ENCODE measurements at places on chromosomes 2 and 18.
A peak's percentile ranks its signal among the peaks of the same experiment; 100 is the strongest.

DNA sequence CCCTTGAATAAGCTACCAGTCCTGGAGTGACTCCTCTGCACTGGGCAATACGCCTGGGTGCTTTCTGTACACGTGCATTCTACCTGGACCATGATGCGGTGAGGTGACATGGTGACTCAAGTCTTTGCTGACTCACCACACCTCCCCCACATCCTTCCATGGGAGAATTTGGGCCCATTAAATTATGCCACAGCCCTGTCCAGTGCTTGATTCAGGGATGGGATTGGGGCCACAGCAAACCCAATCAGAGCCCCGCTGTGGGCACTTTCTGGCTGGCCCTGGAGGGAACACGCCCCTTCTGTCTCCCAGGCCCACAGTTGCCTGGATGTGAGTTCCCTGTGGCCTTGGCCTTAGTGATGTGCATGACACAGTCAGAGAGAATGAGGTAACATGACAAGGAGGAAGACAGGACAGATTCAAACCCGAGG, 86.9 kb downstream of the LRRC30 start:
- DNase-seq, result no peak

DNA sequence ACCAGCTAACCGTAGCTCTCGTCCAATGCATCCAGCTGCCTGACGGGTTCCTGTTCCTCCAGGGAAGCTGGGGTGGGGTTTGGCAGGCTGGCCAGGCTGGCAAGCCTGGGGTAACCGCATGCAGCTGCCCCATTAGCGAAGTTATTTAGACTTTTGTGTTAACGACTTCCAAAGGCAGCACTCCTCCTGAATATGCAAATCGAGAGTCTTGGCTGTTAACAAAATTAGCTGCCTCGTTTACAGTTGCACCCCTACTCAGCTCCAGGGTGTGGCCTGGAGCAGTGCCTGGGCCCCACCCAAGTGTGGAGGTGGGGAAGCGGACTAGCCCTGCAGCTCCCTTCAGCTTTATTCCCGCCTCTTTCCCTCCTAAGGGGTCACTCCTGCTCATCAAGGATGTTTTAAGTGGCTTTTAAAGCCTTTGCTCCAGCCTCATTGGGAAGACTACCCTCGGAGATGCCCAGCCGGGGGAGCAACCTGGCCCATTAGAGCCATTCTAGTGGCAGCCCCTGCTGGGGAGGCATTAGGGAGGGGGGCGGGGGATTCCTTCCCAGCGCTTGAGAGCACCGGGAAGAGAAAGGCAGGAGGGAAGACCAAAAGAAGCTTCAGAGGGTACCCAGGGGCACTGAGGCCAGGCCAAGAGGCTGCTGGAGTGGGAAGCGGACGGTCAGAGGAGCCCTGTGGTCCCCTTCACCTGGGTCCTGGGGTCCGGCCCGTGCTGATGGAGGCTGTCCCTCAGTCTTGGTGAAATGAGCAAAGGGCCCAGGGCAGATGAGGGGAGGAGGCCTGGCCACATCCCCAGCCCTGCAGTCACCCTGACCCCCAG, 204.1 kb downstream of the CELF4 start:
- DNase-seq, result no peak

DNA sequence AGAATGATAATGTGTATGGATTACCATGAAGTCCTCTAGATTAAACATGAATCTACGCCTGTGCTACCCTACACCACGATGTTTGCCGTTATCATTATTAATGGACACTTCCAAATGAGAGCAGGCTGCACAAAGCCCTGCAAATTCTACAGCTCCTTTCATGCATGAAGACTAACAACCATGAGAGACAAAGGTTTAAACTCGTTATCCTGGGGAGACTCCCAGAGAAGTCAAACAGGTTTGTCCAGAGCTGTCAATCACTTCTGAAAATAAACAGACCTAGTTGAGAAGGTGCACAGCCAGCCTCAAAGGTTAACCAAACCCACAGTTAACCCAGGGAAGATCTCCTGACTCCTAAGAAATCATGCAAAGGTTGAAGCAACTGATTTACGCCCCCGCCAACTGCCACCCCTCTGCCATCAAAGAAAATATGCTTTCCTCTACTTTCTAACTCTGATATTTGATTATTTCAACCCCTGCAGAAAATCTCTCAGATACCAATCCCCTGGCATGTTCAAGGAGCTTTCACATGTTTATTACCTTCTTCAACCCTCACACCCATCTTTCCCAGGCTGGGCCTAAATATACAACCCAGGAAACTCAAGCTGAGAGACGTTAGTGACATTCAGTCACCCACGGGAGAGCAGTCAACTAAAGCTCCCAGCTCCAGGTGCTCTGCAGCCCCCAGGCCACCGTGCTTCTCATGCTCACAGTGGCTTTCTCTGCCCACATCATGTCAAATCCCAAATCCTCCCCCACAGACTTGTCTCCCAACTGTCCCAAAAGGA, 35.9 kb downstream of the MYO5B start:
- DNase-seq, result peak; percentile 78

GRCh38 chr2:20485612-20486388, 38.9 kb downstream of the RHOB start:
- no peak for DNase-seq

DNA sequence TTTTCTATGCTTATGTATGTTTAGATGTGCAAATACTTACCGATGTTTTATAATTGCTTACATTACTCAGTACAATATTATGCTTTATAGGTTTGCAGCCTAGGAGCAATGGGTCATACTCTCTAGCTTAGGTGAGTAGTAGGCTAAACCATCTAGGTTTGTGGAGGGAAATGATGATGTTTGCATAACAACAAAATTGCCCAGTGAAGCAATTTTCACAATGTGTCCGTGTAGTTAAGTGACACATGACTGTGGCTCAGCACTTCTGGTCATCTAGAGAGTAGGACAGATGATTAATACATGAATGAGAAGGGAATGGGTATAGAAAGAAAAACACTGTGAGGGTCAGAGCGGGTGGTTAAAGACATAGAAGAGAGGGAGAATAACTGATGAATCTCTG, 2116.2 kb upstream of the PIK3C3 start:
- no peak for DNase-seq

DNA sequence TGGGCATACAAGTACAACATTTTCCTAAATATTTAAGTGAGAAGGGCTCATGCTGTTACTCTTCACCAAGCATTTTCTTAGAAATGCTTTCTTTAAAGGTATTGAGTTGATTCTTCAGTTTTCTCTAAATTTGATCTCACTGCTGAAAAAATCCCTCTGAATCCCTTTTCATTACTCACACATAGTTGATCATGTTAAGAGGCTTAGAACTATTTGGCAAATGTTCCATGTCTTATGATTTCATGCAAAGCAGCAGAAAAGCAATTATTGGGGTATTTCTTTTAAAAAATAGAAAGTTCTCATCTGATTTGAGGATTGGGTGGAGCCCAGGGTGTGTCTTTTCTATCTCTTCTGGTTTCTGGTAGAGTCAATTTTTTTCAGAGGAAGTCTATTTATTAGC, 1079.8 kb upstream of the ZEB2 start:
- DNase-seq, result no peak

DNA sequence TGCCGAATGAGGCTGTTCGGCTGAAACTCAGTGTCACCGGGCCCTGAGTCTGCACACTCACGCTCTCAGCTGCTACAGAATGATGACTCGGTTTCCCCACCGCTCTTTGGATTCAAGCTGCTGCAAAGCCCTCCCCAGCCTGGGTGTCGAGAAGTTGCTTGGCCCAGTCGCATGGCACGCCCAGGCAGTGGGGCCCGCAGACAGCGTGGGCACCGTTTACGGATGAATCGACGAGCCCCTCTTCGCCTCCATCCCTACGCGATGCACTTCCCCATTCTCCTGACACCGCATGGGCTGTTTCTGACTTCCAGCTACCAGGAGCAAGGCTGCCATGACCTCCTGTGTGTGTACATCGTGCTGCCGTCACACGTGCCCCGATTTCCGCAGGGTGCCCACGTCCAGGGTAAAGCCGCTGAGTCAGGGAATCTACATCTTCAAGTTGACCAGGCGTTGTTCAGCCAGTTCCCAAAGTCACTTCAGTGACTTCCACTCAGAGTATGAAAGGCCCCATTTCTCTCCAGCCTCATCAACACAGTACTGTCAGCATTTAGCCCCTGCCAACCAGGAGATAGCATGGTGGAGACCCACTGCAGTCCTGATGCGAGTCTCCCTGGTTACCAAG, 60.3 kb upstream of the GPC1 start:
- no peak for DNase-seq

- DNase-seq, result no peak
Measured at GRCh38 chr2:141341444-141341843, 789.4 kb downstream of the LRP1B start.

- DNase-seq, result no peak
Measured at GRCh38 chr2:164891460-164891859, 49.8 kb upstream of the COBLL1 start.

DNA sequence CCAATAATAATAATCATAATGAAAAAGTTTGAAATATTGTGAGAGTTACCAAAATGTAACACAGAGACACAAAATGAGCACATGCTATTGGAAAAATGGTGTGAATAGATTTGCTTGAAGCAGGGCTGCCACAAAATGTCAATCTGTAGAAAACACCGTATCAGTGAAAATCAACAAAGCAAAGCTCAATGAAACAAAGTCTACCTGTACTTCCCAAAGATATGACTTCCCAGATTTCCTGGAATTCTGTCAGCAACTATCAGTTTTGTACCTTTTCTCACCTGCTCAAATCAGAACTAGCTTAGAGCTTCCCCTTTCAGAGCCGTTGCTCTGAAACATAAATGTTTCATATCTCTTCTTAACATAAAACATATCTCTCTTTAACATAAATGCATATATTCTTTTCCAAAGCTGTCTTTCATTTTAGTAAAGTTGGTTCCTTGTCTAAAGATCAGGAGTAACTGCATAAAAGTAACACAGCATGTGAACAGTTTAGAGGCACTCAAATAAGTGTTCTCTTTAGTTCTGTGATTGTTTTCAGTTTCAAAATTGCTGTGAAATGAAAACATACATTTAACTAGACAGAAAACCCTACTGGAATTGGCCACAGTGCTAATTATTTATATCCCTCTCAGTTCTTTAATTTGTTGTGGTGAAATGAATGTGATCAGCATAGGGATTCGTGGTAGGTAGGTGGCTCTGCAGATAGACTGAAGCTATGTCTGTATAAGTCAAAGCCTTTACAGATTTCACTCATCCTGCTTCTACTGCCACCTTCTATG, 262.5 kb downstream of the KCNJ3 start:
- DNase-seq, result no peak

DNA sequence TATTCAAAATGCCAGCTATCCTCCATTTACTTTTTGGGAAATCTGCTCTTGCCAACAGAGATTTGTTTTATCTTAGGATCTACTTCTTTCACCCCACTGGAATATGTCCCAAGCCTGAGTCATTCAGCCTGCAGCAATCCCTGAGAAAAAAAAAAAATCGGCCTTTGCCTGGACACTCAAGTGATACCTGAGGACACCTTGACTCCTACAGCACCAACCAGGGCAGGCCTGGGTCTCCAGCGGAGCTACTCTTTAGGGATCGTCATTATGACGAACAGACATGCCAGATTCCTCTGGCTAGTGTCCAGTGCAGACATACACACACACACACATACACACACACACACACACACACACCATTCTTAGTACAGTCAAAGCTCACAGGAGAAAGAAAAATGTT, 2.2 kb upstream of the UGT1A6 start:
- no peak for DNase-seq

DNA sequence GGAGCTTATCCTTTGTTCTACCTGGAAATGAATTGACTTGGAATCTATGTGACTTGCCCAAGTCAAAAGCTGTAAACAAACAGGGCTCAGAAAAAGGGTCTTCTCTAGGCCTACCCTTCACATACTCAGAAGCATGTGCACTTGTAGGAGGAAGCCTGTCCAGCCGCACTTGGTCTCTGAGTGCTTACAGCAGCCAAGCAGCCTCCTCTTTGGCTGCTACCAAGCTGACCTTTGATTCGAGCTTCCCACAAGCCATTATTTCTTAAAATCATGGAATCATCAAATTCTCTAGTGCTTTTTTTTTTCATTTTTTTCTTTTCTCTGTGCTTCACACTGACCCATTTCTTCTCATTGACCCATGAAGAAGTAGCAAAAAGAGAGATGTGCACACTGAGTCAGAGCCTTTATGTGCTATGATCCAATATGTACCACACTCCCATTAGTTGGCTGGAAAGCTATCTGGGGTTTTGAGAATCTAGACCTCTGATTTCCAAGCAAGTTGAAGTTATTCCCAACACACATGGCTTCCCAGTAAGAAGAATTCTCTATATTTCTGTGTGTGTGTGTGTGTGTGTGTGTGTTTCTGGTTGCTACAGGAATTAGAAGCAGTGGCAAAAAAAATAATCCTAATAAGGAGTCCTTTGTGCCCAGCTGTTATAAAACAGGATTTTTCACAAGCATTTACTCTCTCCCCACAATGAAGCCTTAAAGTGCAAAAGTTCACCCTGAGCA, 550.3 kb upstream of the TNP1 start:
- no peak for DNase-seq

- DNase-seq, result no peak
Measured at GRCh38 chr18:74221081-74221480, 70.7 kb downstream of the CYB5A start.

DNA sequence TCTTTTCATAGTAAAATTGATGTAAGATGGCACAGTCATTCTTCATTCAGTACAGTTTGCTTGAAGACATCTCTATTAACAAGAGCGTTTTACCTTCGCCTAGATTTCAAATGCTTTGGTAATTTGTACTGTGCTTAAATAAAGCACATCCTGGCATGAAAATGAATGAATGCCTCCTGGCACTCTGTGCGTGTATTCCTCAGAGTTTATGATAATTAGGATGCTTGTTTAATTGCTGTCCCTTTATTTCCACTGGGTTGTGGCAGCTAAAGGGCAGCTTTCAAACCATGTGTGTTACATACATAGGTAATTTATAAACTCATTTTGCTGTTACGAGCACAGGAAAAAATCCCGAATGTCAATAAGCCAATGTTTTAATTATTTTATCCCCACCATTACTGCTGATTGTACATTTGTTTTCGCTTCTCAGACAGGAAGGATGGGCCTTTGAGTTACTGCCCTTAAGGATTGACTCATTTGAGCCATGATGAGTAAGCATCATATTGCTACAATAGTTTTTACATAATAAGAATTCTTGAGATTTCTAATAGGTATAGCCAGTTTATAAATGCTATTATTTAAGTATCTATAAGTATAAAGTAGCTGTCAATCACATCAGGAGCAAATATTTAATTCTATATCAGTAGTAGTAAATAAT, 516.5 kb downstream of the XIRP2 start:
- no peak for DNase-seq

DNA sequence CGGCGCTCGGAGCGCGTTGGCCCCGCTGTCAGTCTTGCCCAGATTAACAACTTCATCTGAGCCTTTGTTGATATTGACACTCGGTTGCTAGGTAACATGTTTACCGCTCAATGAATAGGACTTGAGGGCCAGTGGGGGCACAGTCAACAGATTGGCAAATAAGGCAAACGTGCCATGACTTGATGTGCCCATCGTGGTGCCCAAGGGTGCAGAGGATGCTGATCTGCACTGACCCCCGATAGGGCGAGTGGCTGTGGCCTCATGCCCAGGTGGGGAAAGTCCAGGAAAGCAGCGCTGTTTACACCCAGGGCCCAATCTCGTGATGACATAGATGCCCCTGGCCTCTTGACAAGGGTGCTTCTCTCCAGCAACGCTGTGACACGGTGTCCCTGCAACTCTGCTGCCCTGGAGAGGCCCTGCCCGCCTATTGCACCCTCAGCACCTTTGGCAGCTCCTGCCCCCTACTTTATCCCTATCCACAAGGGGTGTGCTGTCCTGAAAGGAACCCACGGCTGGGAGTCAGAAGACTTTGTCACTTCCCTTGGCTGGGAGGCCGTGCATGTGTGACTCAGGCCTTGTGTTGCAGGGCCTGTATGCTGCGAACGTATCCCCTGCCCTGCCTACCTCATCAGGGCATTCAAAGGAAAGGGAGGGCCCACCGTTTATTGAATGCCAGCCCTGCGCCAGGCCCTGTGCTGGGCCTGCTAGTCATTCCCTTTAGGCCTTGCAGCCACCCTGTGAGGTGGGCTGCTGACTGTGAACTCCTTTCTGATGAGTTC, 158.0 kb downstream of the INHBB start:
- DNase-seq, result no peak

All from colonic mucosa (tissue), 4 donors.